Activated naive CD4-positive, alpha-beta T cell treated with anti-CD3 and anti-CD28 coated beads for 36 hours (primary cell): ENCODE measurements at places on chromosomes 13 and 19. TPM values are rescaled to one million over a fixed set of nuclear protein-coding genes. Genes with fewer than 3 reads are reported as not detected.

The ZSCAN22 gene
- total RNA-seq: 1.3 TPM

The ZNF226 gene
- total RNA-seq: 12.4 TPM

The C19orf85 gene
- total RNA-seq: not detected

The CGB2 gene
- not detected for total RNA-seq

- DNase-seq: no peak
Measured at GRCh38 chr13:25932365-25932764, 119.5 kb downstream of the SHISA2 start.

DNA sequence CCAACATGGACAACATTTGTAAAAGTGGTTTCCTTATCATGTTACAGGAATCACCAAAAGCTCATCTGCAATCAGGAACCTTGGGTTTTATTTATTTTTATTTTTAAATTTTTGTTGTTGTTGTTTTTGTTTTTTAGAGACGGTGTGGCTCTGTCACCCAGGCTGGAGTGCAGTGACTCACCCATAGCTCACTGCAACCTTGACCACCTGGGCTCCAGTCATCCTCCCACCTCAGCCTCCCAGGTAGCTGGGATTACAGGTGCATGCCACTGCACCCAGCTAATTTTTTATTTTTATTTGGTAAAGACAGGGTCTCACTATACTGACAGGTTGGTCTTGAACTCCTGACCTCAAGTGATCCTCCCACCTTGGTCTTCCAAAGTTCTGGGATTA lies 13.6 kb upstream of the SERP2 start:
- no peak for DNase-seq
